Heart right ventricle (tissue), 16 donors: ENCODE measurements at places on chromosomes 13 and 19. TPM values are rescaled to one million over a fixed set of nuclear protein-coding genes. Genes with fewer than 3 reads are reported as not detected.

GRCh38 chr13:42893214-42893671 is 98.8 kb downstream of the EPSTI1 start:
- H3K27me3 ChIP-seq = no peaks in the 10 kb centered on the region
- no peak overlapping the region for H3K27ac ChIP-seq
- H3K4me3 ChIP-seq = no peak overlapping the region
- DNase-seq = no peak

DNA sequence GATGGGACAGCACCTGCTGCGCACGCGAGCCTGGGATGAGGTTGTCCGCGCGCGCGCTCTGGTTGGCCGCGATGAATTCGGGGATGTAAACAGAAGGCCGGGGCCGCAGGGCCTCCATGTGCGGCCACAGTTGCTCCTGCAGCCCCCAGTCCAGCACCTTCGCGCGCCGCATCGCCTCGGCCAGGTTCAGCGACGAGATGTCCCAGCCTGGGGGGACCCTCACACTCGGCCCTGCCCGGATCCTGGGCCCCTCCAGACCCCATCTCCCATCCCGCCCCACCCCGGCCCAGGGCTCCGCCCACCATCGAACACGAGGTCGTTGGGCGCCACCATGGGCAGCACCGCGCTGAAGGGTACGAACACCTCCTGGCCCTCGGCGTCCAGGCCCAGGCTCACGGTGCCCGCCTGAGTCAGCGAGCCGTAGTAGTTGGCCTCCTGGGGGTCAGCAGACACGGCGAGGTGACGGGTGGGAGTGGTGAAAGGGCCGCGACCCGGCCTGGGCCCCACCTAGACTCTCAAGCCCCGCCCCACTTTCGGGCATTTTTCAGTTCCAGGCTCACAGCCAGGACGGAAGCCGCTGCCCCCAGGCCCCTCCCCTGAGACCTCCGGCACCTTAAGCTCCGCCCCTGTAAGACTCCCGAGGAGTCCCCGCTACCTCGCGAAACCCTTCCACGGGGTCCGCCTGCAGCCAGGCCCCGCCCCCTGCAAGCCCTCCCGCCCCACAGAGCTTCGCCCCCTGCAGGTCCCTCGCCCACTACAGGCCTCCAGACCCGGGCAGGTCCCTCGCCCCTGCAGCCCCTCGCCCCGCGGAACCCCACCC is 1.1 kb downstream of the ISYNA1 start:
- H3K4me3 ChIP-seq = peak overlapping the region; percentile 60
- H3K36me3 ChIP-seq = no peaks in the 10 kb centered on the region
- peak overlapping the region; percentile 67 for H3K27ac ChIP-seq
- H3K4me1 ChIP-seq = peaks cover 59% of the 10 kb centered on the region
- DNase-seq = peak; percentile 84

- no peaks in the 10 kb centered on the region for H3K27me3 ChIP-seq
- H3K27ac ChIP-seq = no peak overlapping the region
- no peak for DNase-seq
- peaks cover 11% of the 10 kb centered on the region for H3K4me1 ChIP-seq
- H3K36me3 ChIP-seq = no peaks in the 10 kb centered on the region
These were observed 57.9 kb downstream of the KDM4B start for GRCh38 chr19:5026706-5027273.

DNA sequence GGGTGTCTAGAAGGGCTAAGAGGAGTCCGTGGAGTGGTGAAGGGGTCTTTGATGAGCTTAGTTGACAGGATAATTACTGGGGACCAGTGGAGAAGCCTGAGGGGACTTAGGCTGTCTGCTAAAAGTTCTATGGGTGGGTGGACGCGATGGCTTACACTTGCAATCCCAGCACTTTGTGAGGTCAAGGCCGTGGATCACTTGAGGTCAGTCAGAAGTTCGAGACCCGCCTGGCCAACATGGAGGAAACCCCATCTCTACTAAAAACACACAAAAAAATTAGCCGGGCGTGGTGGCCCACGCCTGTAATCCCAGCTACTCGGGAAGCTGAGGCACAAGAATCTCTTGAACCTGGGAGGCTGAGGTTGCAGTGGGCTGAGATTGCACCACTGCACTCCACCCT is 2.8 kb upstream of the GSK3A start:
- peaks cover 78% of the 10 kb centered on the region for H3K4me1 ChIP-seq
- peak overlapping the region; percentile 85 for H3K4me3 ChIP-seq
- DNase-seq = no peak
- H3K27ac ChIP-seq = peak overlapping the region; percentile 87

GRCh38 chr13:94122300-94122915 is 357.1 kb downstream of the DCT start:
- no peaks in the 10 kb centered on the region for H3K36me3 ChIP-seq
- H3K27ac ChIP-seq = no peak overlapping the region
- no peak for DNase-seq
- no peak overlapping the region for H3K4me3 ChIP-seq
- H3K4me1 ChIP-seq = no peaks in the 10 kb centered on the region
- no peaks in the 10 kb centered on the region for H3K27me3 ChIP-seq

The TEX29 gene
- 0.22 TPM for polyA plus RNA-seq

The SMIM44 gene
- polyA plus RNA-seq = not detected

The ZNF442 gene
- 0.54 TPM for polyA plus RNA-seq

The NMRK2 gene
- polyA plus RNA-seq = 1,168 TPM

The MEDAG gene
- 10.2 TPM for polyA plus RNA-seq
